ENCODE measurements at places on chromosomes 7 and 10.
A peak's percentile ranks its signal among the peaks of the same experiment; 100 is the strongest.

DNA sequence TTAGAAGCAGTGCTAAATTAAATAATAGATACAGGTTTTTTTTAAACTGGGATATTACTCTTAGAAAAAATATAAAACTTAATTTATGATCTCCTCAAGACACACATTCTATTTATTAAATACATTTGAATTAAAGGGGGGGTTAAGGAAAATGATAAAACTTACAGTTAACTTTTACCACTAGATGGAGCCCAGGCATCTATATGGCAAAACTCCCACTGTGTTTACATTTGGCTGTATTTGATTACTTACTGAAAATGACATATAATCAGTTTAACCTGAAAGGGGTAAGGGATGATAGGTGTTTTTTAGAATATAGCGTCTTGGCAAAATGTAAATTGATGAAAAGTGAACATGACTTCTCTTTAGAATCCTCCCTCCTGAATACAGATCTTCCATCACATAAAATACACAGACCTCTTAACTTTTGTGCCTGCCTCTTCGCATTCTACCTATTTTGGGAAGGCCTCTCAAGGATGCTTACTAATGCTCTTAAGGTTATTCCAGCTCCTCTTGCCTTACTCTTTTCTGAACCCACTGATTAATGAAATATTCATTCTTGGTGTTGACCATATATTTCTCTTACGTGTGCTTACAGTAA lies 235.7 kb downstream of the AGMO start:
- peak; percentile 2 for DNase-seq

DNA sequence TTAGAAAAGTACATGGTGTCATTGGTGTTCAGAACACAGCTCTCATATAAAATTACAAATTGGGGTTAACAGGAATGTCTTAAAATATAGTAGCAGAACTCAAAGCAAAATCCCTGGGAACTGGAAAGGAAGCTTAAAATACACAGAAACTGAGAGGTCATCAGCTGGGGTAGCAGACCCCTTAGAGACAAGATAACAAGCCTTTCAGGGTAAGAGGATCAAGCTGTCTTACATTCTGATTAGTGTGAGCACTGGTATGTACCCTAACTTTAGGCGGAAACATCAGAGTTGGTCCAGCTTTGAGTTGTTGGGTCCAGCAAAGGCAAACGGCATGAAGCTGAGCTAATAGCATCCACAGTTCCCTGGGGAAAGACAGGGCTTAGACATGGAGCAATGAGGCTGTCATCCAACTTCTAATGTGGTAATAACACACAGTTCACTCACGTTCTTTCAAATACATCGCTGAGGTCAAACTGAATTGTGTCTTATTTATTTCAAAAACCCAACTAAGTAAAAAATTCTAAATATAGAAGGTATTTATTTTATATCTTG lies 32.6 kb downstream of the ARHGAP21 start:
- no peak for DNase-seq

GRCh38 chr7:30842542-30843451 lies 68.9 kb upstream of the AQP1 start:
- DNase-seq, result no peak

DNA sequence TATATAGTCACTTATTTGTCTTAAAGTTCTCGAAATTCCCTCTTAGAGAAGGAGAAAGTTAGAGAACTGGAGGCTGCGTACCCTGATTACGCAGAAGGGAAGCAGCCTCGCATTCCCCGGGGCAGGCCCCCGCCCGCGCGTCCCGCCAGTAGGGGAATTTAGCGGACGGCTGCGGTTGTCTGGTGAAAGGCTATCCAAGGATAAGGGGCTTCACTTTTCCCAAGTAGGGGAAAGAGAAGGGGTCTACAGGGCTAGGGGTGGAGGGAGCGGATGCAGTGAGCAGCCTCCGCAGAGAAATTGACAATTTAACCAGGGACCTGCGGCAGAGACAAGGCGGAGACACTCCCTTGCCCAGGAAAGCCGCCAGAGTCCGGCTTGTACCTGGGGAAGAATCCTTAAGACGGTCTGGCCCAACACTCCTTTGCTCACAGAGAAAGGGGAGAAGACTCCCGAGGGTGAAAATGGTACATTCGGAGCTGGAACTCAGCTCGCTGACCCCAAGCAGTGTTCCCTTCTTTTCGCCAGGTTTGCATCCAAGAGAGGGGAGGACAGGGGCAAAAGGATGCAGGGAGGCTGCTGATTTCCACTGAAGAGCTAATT lies 994 bp upstream of the MAGI2 start:
- DNase-seq, result no peak

DNA sequence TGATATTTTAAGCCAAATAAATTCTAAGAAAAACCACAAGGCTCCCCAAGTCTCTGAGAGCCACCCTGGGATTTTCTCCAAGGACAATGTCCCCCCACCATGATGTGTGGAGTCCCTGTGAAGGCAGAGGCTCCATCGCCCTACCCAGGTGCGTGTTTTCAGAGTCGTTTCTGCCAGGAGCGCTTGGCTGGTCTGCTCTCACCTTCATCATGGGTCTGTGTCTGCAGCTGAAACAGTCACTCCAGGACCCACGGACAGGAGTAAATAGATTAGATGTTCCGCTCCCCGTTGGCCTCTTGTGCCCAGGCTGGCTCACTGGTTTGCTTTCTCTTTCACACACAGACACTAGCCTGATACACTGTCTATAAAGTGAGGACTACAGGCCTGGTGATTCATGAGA lies 217.5 kb downstream of the SFMBT2 start:
- no peak for DNase-seq

Measured in GM10248 (cell line).